ENCODE measurements at places on chromosomes 5 and 9.

GRCh38 chr5:41338136-41338675, 124.9 kb upstream of the C6 start:
- DNase-seq: no peak

DNA sequence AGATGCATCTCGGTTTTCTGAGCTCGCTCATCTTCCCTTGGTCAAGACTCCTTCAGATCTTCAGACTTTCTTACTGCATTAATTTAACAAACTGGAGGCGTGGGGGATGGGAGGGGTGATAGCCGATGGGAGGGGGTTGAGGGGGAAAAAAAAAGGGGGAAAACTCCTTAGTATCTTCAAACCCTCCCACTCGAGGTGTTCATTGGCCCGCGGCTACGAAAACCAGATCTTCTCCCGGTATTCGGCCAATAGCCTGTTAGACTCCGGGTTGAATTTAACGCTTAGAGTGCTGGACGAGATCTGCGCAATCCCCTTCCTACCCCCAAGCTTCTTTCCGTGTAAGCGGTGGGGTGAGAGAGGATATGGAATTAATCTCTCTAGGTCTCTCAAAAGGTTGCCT, 689 bp upstream of the GLRA1 start:
- DNase-seq: no peak

DNA sequence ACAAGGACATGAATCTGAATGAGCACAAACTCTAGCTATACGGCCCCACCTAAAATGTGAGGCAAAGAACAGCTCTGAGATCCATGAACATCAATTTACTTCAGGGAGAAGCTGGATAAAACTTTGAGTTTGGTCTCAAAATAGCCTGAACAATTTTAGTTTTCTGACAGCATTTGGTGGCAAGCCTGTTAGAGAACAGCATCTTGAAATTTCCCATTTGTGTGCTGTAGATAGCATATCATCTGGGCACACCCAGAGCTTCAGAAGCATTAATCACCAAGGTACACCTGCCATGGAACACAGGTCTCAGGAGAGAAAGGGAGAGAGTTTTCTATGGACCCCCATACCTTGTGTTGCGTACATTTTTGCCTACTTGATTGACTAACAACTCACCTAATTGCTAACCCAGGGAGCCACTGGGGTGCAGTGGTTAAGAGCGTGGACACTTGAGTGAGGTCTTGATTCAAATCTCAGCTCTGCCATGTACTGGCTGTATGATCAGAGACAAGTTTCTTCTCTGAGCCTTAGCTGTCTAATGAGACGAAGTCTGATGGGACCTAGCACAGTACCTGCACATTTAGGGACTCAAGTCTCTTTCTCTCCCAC, 264.9 kb downstream of the PIK3R1 start:
- no peak for DNase-seq

GRCh38 chr5:76556511-76557221, 66.5 kb downstream of the F2RL2 start:
- DNase-seq: no peak

DNA sequence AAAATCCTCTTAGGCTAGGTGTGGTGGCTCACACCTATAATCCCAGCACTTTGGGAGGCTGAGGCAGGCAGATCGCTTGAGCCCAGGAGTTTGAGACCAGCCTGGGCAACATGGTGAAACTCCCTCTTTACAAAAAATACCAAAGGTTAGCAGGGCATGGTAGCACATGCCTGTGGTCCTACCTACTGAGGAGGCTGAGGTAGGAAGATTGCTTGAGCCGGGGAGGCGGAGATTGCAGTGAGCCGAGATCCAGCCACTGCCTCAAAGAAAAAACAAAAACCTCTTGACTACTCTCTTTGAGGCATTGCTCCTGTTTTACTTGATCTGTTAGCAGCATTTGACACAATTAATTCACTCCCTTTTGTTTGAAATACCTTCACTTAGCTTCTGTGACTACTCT, 20.7 kb downstream of the KIF2A start:
- no peak for DNase-seq

DNA sequence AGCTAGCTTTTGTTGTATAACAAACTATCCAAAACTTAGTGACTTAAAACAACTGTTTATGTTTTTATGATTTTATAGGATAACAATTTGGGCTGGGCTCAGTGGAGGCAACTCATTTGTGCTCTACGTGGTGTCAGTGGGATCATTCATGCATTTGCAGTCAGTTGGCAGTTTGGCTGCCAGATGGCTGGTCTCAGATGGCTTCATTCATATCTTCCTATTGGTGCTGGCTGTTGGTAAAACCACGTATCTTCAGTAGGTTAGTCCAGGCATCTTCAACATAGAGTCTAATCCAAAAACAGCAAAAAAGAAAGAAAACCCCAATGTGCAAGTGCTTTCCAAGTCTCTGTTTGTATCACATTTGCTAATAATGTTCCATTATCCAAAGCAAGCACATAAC, 51.7 kb upstream of the RIC1 start:
- DNase-seq: no peak

GRCh38 chr5:96256795-96257470, 176.1 kb downstream of the PCSK1 start:
- DNase-seq: peak; percentile 86

DNA sequence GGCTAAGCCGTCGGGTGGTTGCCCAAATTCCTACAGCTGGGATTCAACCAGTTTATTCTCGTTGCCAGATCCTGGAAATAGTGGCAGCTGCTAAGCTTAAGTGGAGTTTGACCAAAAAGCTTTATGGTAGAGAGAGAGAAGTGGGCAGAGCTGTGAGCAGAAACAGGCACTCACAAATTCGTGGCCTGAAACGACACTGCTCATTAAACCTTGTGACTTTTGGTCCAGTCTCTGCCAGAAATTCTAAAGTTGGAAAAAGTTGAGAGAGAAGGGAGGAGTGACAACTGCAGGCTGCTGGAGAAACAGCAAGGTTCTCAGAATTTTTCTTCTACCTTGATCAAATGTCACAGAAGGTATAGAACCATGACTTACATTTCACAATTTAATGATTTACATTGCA, 131.5 kb downstream of the MTX3 start:
- no peak for DNase-seq

- no peak for DNase-seq
These were observed 8.3 kb downstream of the NCS1 start for GRCh38 chr9:130180516-130180915.

DNA sequence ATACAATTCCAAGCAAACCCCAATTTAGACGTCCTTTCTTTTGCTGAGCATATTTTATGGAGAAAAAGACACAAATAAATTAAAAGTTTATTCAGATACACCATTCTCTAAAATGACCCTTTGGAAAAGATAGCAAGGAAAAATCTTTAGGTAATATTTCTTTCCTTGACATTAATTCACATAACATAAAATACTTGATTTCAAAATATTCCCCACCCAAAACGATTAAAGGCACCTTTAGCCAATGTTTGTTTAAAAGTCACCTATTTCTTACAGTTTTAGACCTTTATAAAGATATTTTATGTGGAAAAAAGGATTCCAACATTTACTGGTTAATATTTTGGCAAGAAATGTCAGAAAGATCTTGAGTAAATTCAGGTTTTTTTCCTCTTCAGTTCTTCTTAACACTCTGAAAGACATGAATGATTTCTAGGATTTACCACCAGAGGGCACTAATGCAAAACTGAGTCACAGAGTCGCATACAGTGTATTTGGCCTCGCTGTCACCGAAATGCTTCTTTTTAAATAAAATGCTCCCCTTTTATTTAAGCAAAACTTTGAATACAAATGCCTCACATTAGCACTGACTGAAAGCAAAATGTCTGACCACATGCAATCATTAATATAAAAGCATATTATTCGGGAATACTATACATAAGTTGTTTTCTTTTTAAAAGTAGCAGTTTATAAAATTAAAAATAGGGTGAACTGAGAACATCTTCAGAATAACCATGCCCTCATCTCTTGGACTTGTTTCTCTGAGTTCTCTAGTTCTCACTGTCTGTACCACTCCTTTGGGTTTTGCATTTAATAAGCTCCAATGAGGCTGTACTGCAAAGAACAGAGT, 122.5 kb downstream of the SLC1A3 start:
- peak; percentile 58 for DNase-seq

GRCh38 chr9:92151691-92152393, 36.6 kb upstream of the SPTLC1 start:
- DNase-seq: peak; percentile 65

DNA sequence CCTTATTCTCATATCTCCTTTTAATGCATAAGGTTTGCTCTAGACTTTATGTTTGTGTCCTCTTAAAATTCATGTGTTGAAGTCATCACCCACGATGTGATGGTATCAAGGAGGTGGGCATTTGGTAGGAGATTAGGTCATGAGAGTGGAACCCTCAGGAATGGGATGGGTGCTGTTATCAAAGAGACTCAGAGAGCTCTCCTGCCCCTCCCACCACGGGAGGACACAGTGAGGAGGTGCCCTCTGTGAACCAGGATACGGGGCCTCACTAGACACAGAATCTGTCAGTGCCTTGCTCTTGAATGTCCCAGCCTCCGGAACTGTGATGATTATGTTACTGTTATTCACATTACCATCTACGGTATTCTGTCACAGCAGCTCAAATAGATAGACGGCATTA, 359.0 kb downstream of the IRX1 start:
- DNase-seq: no peak

DNA sequence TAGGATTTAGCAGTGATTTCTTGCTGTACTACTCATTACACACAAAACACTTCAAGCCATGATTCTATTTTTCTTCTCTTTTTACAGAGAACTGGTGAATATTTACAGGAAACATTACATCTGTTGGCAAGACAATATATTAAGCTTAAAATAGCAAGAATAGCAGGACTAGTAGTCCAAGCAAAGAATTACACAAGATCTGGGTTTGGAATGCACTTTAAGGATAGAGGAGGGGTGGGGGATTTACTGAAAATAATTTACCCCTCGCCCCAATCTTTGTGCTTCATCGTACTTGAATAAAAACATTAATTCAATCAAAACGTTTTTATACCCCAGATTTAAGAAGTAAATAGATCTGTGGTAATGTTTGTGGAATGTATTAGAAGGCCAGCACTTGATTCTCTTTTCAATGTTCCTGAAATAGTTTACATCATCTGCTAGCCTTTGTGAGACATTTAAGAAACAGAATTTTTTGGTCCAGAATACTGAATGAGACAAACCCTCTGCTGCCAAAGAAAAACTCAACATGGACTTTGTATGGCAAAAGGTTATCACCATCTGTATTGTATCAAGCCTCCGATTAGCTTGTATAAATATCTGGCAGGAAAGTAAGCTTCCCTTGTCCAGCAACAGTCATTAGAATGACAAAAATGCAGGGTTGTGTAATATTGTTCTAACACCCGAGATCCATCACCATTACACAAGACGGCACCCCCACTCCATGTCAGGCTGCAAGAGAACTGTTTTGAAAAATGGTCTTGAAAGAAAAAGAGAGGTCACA, 23.8 kb downstream of the SVEP1 start:
- DNase-seq: peak; percentile 78

DNA sequence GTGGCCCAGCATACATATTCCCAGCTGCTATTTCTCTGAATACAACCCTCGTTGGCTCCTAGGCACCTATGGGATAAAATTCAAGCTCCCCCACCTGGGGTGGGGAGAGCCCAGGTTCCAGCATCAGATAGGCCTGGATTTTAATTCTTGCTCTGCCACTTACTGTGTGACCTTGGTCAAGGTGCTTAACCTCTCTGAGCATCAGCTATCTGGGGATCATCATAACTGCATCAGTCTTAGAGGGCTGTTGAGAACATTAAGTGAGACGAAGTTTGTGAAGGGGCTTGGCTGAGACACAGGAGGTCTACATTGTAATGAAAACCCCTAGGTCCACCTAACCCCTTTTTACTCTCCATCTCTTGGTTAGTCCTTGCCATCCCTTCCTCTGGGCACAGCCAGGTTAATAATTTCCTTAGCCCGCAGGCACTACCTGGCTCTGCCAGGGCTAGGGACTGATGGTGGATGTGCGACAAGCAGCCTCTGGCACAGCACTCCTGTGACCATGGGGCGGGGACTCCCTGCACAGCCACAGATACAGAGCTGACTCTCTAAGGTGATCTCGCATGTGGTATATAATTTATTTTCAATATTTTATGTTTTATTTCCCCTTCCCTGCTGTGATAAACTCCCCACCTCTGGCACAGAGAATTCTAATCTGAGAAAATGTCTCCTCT, 68.7 kb downstream of the CRB2 start:
- no peak for DNase-seq

GRCh38 chr9:126399251-126399650, 72.6 kb downstream of the MVB12B start:
- DNase-seq: no peak

- DNase-seq: no peak
These were observed 542.4 kb downstream of the RAB3C start for GRCh38 chr5:59125011-59125961.

DNA sequence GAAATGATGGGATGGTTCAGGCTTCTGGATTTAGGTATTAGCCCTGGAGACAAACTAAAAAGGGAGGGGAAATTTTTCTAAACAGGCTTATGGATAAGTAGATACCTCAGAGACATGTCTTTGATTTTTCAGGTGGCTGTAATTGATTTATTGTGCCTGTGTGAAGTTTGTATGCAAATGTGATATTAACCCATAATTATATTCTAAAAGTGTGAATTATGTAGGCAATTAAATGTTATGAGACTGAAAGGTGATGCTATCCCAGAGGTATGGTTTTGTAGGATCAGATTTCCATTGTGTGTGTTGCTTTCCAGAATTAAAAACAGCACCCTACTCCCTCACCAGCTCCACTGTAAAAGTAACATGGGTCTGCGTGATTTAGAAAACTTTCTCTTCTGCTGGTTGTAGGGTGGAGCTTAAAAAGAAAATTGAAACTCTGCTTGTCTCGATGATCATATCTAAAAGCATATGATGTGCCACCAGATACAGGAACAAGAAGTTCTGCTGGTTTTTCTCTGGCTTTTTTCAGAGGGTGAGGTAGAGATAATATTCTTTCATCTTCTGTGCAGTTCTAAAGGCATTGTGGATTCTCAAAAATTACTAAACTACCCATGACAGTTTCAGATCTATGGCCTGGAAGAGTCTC, 71.8 kb upstream of the TAF11L2 start:
- DNase-seq: no peak

DNA sequence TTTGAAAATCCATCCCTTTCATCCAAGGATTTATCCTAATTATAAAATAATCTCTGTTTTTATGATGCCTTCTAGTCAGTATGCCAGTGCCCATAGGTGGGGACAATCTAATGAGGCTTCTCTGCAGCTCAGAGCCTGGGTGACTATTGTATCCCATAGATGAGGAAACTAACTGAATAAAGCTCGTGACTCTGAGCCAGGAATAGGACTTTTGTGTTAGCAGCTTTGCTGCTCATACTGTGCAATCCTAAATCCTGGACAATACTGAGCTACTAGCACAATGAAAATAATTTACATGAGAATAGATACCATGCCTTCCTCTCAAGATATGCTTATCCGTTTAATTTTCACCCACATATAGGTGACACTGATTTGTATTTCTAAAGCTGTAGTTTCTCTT, 443.0 kb downstream of the PLK2 start:
- no peak for DNase-seq

- peak; percentile 52 for DNase-seq
These were observed 20.6 kb upstream of the NR5A1 start for GRCh38 chr9:124527781-124528180.

GRCh38 chr5:96699186-96699820, 37.1 kb downstream of the CAST start:
- DNase-seq: peak; percentile 10

Measured in RPMI7951 (cell line).